ENCODE measurements at places on chromosomes 3 and 15. TPM values are rescaled to one million over a fixed set of nuclear protein-coding genes. Genes with fewer than 3 reads are reported as not detected.

- DNase-seq: no peak
These were observed 46.4 kb downstream of the TMEM44 start for GRCh38 chr3:194586836-194587235.

The C3orf18 gene
- 3.3 TPM for total RNA-seq

The GNAT1 gene
- not detected for total RNA-seq

DNA sequence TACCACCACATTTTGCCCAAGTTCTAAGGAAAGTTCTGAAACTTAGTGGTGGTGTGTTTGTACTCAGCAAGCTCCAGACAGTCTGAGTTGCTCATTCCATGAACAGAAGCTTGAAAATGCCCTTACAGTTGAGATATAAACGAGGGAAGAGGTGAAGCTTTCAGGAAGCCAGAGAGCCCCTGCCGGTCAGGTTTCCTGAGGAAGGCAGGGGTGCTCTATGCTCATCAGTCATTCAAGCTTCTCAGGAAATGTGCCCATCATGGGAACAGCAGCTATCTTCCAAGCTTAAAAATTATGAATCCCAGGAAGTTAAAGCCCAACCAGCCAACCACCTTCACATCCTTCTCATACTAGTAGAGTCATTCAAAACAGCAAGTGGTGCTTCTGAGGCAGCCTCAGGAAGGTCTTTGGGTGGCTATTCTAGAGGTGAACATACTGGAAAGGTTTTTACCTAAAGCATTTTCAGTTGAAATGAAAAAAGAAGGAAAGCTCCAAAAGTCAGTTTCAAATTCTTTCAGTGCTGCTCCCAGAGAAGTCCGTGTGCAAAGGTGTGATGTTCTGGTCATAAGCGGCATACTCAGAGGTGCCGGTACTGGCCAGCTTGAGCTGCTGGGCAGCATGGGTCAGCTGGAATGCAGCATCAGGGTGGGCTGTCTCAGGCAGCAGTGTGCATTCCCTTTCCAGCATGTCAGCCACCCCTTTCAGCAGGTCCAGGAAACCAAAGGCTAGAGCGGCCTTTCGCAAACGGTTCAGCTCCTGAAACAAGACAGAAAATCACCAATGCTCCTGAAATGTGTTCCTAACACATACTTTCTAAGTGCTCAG, 31.8 kb downstream of the INTS14 start:
- no peak for DNase-seq

DNA sequence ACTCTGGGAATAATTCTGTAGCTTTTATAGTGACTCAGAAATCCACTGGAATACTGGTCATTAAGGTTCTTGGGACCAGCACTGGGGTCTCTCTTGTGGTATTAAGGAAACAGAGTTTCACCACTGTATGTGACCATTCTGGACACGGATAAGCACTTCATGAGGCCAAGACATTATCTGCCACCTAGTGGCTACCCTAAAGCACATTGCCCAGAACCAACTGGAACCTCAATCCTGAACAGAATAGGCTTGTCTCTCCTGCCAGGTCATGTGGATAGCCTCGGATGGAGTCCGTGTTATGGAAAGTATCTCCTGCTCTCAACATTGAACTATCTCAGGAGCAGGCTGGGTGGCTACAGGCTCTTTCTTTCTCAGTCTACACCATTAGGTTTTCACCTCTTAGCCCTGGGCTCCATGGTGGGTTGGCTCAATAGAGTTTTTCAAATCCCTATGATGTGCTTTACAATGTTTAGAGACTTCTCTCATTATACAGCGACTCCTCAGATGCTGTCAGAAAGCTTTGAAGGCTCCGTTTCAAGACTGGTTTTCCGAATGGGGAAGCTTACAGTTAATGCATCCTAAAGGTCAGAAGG, 167.6 kb upstream of the ST8SIA2 start:
- peak; percentile 78 for DNase-seq

DNA sequence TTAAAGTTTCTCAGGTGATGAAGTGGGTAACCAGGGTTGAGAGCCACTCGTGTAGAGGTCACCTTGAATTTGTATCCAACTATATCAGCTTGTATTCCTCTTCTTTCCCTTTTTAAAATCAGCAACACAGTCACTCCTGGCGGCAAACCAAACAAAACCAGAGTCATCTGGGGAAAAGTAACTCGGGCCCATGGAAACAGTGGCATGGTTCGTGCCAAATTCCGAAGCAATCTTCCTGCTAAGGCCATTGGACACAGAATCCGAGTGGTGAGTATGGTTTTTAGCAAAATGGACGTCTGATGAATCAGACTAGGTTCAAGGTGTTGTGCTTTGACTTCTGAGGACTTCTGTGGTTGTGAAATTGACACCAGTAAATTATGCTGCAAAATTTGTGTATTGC, 3.9 kb downstream of the RPL35A start:
- DNase-seq: no peak

The SNRK gene
- total RNA-seq: 20.5 TPM

The SOX14 gene
- not detected for total RNA-seq

- DNase-seq: no peak
These were observed 51.2 kb downstream of the FGF12 start for GRCh38 chr3:192675958-192676649.

GRCh38 chr15:67248011-67248505, 6.4 kb downstream of the AAGAB start:
- no peak for DNase-seq

GRCh38 chr3:55704521-55704920, 217.4 kb upstream of the WNT5A start:
- no peak for DNase-seq

- no peak for DNase-seq
These were observed 234.7 kb upstream of the CTDSPL start for GRCh38 chr3:37626736-37627565.

DNA sequence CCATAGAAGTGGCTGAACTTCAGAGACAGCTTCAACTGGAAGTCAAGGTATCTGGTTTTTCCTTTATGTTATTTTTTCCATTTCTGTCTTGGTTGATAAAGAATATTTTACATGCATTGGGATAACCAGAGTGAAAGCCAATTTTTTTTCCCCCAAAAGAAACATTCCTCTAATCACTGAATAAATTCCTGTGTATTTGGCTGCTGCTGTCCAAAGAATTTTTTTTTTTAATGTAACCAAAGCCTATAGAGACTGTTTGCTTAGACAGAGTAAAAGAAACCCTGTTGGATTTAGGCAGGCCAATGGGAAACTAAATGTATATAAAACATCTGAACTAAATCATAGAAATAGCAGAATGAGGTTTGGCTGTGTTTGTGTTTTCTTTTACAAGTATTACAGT, 75.2 kb downstream of the CGNL1 start:
- no peak for DNase-seq

DNA sequence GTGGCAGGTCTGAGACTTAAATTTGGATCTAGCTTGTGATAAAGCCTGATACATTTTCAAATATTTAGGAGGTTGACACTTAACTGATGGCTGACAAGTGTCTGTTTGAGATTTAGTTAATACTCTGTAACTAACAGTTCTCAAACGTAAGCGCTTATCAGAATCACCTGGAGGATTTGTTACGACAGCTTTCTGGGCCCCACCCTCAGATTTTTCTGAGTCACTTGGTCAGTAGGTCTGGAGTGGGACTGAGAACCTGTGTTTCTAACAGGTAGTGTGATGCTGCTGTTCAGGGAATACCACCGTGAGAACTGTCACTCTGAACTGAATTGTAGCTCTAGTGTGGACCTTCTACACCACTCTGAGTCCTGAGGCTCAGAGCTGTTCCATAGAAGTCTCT, 85.5 kb downstream of the CEMIP start:
- no peak for DNase-seq

- no peak for DNase-seq
These were observed 191.5 kb downstream of the PLCH1 start for GRCh38 chr3:155553326-155553725.

Measured in Karpas-422 (cell line).